Glomerular endothelial cell (primary cell): ENCODE measurements at places on chromosomes 11 and 22.

DNA sequence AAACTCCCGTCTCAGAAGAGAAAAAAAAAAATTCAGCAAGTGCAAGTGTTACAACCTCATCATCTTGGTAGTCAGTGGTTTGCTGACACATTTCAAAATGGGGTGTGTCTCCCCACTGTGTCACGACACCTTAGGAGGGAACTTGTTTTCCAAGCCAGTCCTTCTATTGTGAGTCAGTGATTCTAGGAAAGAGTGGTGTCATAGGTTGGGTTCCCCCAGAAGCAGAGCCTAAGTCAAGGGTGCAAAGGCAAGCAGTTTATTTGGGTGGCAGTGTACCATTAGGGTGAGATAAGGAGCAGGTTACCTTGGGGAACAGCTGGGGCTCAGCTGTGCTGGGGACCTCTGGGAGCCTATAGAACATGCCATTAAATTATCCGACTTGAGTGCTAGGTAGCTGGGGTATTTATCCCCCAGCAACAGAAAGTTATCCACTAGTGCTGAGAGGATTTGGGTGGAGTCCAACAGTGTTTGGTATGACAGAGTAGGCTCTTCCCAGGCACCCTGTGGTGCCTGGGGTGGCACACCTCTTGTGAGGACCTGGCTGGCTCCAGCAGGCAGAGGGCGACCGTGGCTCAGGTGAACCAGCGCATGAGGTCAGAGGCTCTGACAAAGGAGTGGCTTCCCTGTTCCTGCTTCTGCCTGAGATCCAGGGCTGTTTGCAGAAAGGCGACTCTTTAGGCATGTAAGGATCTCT lies 41.7 kb downstream of the KIAA1671 start:
- DNase-seq = no peak

DNA sequence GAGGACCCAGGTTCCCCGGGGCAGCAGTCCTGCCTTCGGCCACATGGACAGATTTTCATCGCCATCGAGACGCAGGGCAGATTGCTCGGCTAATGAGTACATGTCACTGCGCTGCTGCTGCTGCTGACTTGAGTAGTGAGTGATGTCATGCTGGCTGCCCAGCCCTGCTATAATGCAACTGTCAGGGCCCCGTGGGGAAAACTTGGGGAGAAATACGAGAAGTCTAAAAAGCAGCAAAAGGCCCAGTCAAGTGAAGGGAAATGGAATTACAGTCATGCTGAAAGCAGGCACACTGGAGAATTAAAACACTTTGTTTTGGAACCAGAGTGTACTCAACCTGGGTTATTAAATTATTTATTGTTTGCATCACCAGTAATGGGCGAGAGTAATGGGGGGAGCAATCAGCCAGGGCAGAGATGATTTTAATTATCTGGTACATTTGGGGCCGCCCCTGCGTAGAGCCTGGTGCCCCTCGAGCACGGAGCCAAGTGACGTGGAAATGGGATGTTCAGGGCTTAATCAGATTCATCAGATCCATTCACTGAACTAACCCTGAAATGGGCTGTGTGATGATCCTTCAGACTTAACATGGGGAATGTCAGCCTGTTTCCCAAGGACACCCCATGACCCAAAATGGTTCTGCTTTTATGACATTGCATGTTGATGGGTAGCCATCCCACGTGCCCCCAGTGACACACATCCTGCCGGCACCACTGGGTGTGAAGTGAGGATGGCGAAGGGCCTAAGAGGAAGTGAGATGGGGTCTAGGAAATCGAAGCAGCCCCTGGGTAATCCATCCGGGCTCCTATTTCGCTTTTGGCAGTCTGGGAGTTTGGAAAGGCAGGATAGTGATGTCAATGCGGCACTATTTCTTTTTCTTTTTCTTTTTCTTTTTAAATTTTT lies 241.6 kb upstream of the CADM1 start:
- DNase-seq = no peak

GRCh38 chr11:72970557-72971118 lies 156.4 kb downstream of the ATG16L2 start:
- DNase-seq = no peak

DNA sequence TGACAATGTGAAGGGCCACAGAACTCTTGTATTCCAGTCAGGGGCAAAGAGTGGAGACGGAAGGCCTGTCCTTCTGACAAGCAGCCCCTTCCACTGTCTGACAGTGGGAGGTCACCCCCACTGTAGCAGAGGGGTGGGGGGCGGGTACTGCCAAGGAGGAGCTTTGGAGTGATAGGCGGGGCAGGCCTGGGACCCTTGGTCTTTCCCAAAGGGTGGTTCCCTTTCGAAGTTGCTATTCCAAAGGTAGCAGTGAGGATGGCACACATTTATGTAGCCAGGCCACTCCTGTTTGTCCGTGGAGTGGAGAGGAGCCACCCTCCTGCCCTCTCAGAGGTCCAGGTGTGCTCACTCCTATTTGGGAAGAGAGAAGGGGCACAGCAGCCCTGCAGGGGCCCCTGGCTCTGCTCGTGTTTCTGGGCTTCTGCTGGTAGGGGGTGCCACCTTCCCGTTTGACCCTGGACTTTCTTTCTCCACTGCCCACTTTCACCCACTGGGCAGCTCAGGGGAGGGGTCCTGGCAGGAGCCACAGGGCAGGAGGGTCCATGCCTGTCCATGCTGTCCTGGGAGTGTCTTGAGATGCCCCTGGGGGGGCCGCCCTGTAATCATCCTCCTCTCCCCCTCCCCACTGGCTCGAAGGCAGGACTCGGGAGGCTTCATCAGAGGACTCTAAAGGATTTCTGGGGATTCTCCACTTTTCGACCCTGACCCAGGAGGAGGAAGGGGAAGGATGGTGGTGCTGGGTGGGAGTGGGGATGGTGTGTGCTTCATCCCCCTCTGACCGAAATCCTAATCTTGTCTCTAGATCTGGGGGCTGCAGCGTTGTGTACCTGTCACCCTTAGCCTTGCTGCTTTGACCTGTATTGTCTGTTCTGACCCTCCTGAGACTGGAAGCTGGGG lies 994 bp downstream of the TAGLN start:
- DNase-seq = no peak

GRCh38 chr11:73326929-73327811 lies 19.1 kb downstream of the ARHGEF17 start:
- DNase-seq = no peak

DNA sequence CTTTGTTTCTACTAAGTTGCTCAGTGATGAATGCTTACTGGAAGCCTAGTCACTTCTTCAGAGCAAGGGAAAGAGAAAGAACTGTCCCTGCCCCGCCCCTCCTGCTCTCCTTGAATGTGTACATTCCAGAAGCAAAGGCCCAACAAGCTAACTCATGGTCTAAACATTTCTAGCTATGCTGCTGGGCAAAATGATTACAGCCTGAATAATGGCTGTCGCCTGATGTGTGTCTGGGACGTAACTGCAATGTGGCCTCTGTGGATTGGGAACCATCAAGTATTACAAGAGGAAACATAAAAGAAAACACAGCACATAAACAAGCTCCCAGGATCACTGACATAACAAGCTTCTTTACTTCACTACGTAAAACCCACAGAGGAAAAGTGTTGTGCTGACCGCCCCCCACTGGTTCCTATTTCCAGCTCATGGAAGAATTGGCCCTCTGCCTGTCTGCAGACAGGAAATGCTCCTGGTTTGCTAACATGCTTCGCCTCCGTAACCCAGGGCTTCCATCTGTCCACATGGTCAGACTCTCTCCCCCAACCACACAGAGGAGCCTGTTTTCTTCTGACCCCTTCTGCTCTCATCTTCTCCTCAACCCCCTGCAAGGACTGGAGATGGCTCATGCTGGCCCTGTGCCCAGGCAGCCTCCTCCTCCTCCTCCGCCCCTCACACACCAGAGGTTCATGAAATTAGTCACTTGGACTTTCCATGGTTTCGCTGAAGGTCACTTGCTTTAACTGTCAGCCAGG lies 187.2 kb downstream of the MAML2 start:
- DNase-seq = peak; percentile 89

DNA sequence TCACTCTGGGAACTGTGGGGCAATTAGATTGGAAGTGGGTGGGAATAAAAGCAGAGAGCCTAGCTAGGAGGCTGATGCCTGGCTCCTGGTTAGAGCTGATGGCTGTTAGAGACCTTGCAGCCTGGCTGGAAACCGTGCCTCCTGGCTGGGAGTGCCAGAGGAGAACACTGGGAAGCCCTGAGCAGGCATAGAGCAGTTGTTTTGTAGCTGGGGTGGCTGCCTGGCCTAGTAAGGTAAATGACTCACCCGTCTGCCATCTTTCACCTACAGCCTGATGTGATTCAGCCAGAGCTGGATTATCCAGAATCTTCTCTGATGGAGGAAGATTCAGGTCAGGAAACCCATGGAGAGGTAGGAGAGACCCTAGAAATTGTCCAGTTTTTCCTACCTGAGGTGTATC lies 6.1 kb downstream of the UQCR10 start:
- DNase-seq = no peak

GRCh38 chr22:38846412-38846811 lies 2.6 kb upstream of the NPTXR start:
- no peak for DNase-seq
